COLO829 (cell line): ENCODE measurements at places on chromosomes 5 and 9.

GRCh38 chr5:89036704-89037489, 153.9 kb upstream of the MEF2C start:
- DNase-seq = peak; percentile 66

DNA sequence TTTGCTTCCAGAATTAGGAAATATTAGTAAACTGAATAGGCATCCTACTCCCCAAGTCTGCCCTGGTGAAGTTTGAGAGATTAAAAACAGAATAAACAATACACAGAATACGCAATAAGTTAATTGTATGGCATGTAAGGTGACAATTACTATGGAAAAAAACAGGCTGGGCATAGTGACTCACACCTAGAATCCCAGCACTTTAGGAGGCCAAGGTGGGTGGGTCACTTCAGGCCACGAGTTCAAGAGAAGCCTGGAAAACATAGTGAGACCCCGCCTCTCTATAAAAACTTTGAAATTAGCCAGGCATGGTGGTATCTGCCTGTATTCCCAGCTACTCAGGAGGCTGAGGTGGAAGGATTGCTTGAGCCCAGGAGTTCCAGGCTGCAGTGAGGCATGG, 64.2 kb upstream of the SUSD1 start:
- no peak for DNase-seq

- DNase-seq = peak; percentile 22
These were observed 224.1 kb upstream of the DAB2 start for GRCh38 chr5:39648848-39649227.

DNA sequence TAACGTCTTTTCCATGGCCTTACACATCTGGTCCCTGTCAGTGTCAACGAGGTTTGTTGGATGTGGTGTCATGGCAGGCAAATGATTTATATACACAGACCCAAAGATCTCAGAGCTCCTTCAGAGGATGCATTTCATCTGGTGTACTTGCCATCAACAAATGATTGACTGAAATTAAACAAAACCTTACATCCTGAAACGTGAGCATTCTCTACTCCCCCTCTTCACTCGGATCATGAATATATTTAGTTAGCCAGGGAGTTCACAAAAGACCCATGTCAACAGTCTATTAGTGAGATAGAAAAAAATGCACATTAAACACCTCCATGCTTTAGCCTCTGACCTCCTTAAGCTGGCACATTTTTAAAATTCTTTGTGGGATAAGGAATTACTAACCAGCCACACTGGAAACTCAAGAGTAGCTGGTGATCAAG, 215.6 kb downstream of the EFNA5 start:
- no peak for DNase-seq

DNA sequence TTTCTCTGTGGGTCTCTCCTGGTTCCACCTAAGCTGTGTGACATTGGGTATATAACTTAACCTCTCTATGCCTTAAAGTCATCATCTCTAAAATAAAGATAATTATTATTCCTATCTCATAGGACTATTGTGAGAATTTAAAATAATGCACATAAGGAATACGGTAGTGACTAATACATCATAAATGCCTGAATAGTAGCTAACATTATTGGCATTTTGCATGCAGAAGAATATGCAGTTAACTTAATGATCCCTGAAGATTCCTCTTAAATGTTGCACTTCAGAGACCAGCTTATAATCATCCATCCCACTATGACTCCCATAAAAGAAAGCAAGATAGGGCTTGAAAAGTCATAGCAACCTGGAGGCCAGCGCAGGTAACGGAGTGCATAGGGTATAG, 32.4 kb downstream of the OXCT1 start:
- DNase-seq = no peak

DNA sequence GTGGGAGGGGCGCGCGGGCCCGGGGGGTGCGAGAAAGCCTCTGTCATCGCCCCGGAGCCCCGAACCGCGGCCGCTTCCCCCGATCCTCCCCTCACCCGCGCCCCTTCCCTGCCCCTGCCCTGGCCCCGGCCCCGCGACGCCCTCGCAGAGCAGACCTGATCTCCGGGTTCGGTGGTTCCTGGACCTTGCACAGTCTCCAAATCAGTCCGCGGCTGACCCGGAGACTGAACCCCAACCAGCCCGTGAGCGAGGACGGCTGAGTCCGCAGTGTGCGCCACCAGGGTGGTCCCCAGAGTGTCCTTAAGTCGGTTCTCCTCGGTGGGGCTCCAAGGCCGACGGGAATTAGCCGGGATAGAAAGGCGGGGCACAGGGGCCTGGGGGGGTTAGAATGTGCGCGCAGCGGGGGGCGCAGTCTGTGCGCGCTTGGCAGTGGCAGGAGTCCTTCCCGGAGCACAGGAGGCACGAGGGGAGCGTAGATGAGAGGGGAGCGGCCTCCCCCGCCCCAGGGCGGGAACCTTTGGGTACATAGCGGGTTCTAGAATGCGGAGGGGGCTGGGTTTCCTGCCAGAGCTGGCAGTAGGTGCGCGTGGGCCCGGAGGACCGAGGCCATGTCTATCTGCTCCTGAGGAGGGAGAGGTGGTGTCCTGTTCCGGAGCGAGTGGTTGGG, 779 bp downstream of the PKN3 start:
- DNase-seq = no peak

DNA sequence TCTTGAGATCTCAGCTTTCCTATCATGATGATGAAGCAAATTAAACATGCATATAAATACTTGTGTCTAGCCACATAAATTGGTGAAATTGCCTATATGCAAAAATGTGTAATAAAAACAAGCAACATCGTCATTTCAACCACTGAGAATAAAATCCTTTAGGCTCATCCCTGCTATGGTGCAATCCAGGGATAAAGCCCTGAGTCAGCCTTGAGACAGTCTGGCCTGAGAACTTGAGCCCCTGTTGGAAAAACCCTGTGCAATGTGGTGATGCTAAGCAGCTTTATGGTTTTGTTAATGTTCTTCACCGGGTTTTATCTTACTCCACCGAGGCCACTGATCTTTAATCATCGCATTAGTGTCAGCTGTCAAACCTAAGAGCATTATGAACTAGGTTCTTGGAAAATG, 170.5 kb downstream of the DCP2 start:
- no peak for DNase-seq
